ENCODE measurements at places on chromosomes 7 and 10.
A peak's percentile ranks its signal among the peaks of the same experiment; 100 is the strongest.

DNA sequence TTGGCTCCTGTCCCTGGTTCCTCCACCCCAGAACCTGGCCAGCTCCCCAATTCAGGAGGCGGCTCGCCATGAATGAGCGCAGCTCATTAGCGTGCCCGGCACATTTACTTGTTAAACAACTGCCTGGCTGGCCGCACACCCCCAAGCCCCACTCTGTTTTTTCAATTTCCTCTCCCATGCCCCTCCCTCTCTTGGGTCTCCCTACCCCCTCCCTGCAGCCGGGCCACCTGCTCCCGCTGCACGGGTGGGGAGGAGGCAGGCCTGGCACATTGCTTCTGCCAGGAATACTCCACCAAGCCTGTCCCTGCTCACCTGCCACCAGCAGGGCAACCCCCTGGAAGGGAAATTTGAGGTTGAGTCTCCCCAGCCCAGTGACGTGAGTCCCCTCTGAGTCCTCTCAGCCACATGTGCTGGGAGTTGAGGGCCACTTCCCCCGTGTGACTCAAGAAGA, 2.5 kb upstream of the SLIT1 start:
- no peak for DNase-seq

GRCh38 chr7:18123508-18124239, 96.0 kb upstream of the PRPS1L1 start:
- DNase-seq: no peak

DNA sequence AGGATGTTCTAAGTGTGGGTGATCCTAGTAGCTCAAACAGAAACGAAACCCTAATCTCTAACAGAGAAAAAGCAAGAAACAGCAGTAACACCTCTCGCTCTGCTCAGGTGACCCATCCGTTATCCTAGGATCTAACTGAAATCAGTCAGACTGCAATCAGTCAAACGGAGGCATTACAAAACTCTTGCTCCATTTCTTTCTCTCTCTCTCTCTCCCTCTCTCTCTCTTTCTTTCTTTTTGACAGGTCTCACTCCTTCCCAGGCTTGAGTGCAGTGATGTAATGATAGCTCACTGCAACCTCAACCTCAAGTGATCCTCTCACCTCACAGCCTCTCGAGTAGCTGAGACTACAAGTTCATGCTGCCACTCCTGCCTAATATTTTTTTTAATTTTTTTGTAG, 1283.5 kb upstream of the CELF2 start:
- DNase-seq: no peak

DNA sequence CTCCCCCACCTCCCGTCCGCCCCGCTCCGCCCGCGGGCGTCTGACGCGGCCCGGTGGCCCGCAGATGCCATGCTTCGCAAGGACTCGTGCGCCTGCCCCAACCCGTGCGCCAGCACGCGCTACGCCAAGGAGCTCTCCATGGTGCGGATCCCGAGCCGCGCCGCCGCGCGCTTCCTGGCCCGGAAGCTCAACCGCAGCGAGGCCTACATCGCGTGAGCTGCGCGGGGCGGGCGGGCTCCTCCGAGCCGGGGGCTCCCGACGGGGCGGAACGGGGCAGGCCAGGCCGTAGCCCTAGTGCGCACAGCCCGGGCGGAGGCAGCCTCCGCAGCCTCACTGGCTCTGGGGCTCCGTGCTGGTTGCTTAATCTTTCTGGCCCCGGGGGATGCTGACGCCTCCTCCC, 2.8 kb downstream of the ASIC3 start:
- no peak for DNase-seq

GRCh38 chr10:98262571-98262970, 5.4 kb downstream of the LOXL4 start:
- no peak for DNase-seq

- DNase-seq: no peak
These were observed 14.0 kb downstream of the ZNF800 start for GRCh38 chr7:127378537-127378936.

GRCh38 chr10:451021-451471, 238.4 kb downstream of the DIP2C start:
- DNase-seq: peak; percentile 66
